Stimulated activated CD8-positive, alpha-beta memory T cell treated with anti-CD3 and anti-CD28 coated beads, Interleukin-4, amount 100 ng/mL, for 4 hours (primary cell): ENCODE measurements at places on chromosomes 6 and 20.

DNA sequence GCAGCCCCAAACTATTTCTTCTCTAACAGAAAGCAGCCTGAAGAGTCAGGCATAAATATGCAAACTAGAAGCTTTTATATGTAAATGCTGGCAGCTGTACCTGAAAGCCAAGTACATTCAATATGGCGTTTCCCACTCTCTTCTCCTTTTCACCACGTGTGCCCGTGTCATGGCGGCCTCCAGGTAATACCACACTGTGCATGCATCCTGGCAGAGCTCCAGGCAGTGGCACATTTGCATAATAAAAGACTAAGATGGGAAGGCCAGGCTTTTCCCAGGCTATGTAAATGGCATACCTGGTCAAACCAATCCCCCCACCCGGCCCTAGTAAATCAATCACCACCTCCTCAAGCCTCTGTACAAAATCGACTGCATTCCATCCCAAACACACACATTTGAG is 120.6 kb downstream of the MMUT start:
- DNase-seq, result no peak

DNA sequence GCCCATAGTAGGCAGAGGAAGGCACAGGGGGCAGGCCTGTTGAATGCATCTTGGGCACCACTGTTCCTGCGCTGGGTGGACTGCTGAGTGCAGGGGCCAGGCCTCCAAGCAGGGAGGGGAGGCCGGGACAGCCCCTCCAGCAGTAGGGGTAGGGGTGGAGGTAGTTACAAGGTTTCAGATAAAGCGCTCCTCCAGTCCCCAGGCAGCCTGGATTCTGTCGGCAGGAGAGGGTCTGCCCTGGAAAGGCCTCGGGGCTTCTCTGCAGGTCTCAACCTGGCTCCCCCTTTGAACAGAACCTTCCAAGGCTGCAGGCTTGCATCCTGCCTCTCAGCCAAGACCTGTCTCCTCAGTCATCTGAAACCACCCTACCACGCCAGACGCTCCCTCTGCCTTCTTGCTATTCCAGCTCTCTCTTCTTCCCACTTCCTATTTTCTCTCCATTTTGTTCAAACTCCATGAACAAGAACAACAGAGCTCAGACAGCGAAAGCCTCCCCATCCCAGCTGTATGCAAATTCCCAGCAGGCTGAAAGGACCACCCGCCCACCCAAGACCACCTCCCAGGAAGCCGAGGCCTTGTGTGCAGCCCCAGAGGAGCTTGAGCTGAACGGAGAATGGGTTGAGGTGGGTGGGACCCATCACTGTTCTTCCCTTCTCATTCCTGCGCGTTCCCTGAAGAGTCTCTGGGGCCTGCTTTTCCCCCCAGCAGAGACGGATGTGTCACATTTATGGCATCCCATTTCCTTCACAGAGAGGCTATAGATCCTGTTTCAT is 1.4 kb downstream of the MLN start:
- no peak for DNase-seq

- DNase-seq, result no peak
These were observed 25.8 kb downstream of the ROS1 start for GRCh38 chr6:117399924-117400323.

- no peak for DNase-seq
These were observed 27.5 kb downstream of the CAPN11 start for GRCh38 chr6:44185953-44186634.

DNA sequence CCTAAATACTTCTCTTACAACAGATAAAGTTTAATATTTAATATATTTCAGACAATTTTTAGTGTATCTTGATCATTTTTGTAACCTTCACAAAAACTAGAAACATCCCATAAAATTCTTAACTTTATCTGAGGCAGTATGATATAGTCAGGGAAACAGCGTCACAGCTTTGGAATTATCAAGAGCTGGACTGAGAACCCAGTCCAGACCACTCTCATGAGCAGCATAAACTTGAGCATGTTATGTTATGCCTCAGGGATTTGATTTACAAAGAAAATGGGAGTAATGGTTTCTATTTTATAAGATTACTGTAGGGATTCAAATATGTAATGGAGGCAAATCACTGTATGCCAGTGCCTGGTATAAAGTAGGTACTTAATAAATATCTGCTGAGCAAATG is 8.3 kb upstream of the MARCKS start:
- DNase-seq, result no peak

DNA sequence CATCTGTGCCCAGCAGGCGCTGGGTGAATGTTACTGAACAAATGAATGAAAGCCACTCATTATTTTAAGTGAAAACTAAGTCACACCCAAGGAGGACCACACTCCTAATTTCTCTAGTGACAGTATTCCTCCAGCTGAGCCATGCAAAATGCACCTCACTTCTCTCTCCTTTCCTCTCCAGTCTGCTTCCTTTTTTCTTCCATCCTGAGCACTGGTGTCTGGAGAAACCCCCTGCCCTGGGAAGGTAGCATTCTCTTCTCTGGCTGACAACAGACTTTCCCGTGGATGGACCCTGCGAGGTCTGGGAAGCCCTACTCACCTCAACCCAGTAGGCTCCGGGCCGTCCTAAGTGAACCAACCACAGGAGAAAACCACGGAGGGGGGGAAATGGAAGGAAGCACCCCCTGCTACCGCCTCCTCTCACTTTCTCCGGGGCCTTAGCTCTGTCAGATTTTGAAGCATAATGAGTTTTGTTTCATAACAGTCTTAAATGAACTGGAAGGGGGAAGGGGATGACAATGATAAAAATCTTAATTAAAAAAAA is 22.6 kb downstream of the TRERF1 start:
- no peak for DNase-seq

GRCh38 chr20:12965212-12965869 is 43.4 kb upstream of the SPTLC3 start:
- no peak for DNase-seq

DNA sequence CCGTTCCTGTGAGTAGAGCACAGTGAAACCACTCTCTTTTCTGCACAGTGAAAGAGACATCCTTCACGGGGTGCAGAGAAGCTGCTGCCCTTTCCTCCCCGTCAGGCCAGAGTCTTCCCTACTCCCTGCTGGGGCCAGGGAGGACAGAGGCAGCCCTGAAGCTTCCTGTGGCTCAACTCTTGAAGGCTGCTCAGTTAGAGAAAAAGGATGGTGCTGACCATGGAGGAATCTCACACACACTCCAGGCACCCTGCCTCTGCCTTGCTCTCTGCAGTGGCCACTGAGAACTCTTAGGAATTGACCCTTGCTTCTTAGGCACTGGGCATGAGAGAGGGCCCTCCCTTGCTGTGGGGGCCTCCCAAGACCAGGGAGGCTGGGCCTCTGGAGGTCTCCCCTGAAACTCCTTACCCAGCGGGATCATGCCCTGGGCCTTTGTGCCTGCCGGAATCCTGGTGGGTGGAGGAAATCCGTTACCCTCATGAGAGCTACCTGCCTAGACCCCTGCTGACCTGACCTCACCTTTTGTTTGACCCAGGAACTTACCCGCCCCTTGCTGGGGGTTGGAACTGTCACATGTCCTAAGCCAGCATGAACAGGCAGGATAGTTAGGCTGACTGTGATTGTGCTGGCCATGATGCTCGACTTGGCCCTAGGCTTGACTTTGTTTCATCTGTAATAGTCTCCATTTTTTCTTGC is 65.0 kb upstream of the CD93 start:
- no peak for DNase-seq

- no peak for DNase-seq
These were observed 13.7 kb downstream of the RAET1E start for GRCh38 chr6:149884215-149884614.
